ENCODE measurements at places on chromosomes 11 and 22.

GRCh38 chr11:112999520-112999919 is 38.3 kb downstream of the NCAM1 start:
- no peak for DNase-seq

DNA sequence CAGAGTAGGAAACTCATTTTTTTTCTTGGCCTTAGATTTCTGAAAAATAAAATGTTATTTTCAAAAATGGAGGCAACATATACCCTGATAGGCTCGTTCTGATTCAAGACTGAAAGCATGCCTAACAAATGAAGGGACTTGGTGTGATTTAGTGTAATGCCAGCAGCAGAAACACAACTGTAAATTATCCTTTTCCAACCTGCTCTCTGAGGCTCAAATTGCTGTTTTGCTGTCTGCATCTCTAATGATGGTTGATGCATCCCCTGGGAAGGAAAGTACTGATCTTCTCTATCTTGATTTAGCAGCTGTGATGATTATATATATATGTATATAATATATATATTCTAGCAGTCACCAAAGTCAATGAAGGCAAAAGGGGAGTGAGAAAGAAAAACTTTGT is 537.2 kb upstream of the API5 start:
- DNase-seq = no peak

DNA sequence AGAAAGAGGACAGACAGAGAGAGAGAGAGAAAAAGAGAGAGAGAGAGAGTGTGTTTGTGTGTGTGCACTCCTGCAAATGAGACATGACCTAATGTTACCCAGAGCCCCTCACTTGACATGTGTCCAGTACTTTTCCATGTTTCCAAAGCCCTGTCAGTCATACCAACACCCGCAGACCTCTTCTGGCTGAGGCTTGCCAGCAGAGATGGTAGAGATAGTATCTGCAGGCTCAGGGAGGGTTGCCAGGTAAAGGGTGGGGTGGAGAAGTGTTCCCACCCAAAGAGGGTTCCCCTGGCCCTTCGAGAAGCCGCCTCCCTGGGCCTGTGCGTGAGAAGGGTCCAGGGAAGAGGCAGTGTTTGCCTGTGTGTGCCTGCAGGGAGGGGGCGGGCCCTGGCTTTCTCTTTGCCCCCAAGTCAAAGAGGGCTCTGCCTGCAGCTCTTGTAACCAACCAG is 40.7 kb downstream of the POU2F3 start:
- no peak for DNase-seq

- no peak for DNase-seq
These were observed 15.3 kb downstream of the IL10RA start for GRCh38 chr11:118001494-118001971.

GRCh38 chr22:31951194-31952093 is 7.1 kb downstream of the YWHAH start:
- no peak for DNase-seq

- DNase-seq = no peak
These were observed 9.1 kb downstream of the TST start for GRCh38 chr22:37010174-37010573.

GRCh38 chr22:41403532-41404318 is 22.0 kb downstream of the TEF start:
- DNase-seq = peak; percentile 63

- no peak for DNase-seq
These were observed 20.1 kb downstream of the UBE4A start for GRCh38 chr11:118379497-118379896.

- no peak for DNase-seq
These were observed 673 bp upstream of the MYO7A start for GRCh38 chr11:77127235-77127911.

GRCh38 chr11:110908401-110909105 is 196.3 kb upstream of the ARHGAP20 start:
- peak; percentile 66 for DNase-seq

DNA sequence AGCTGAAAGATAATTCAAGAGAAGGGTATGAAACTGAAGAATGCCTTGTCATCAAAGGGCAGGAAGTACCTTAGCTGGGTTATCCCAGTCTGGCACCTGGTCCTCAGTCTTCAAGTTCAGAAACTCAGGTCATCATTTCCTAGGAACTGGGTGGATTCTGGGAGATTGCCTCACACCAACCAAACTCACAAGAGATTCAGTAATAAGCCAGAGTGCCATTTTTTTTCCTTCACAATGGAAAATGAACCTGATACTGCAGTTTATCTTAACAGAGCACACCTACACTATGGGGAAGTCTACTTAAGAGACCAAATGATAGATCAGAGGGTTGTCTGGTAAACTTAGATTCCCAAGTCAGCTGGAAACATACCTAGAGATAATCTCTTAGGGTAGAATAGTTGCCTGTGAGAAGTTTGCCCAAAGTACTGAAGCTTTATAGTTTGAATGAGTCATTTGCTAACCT is 3.8 kb upstream of the BUD13 start:
- DNase-seq = no peak

DNA sequence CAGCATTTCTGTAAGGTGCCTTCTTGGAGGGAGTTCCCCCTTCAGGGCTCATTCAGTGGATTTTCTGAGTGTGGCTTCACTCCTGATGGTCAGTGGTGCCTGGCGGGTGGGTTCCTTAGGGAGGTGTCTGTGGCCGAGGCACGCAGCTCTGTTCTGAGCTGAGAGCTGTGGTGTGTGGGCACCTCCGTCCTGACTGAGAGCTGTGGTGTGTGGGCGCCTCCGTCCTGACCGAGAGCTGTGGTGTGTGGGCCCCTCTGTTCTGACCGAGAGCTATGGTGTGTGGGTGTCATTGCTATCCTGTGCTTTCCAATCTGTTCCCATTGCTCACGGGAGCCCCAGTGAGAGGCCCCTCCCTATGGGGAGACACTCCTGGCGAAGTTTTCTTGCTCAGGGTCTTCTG is 39.8 kb downstream of the MUC6 start:
- no peak for DNase-seq

GRCh38 chr22:20777420-20778177 is 3.7 kb downstream of the SERPIND1 start:
- DNase-seq = peak; percentile 28

DNA sequence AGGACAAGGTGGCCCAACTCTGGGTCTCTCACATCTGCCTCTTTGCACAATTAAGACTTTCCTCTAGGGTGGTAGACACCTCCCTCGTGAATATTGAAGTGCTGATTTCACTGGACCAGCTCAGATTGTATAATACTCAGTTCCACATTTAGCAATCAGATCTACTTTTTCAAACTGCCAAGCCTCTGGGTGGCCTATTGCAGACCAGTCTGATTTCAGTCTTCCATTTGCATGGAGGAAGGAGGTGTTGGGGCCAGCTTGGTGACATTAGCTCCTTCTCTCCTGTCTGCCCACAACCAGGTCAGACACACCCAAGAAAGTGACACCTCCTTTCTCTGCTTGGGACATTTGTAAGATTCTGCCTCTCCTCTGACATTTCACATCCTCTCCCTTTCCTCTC is 78.2 kb downstream of the PPFIBP2 start:
- DNase-seq = no peak

DNA sequence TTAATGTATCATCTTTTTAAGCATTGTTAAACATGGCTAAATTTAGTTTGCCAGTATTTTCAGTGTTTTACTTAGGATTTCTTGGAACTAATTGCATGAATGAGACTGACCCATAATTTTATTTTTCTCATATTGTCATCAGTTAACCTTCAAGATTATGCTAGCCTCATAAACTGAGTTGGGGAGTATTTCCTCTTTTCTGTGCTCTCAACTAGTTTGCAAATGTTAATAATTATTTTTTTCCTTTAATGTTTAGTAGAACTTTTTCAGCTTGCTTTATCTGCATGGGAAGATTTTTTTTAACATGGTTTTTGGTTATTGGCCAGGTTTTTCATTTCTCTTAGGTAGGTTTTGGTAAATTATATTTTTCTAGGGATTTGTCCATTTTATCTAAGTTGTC is 235.4 kb upstream of the SESN3 start:
- no peak for DNase-seq

- no peak for DNase-seq
These were observed 36.5 kb downstream of the OSBPL5 start for GRCh38 chr11:3128356-3129180.

Measured in astrocyte of the cerebellum (primary cell).